Stimulated activated CD8-positive, alpha-beta memory T cell treated with anti-CD3 and anti-CD28 coated beads, Interleukin-4, amount 100 ng/mL, for 4 hours (primary cell): ENCODE measurements at places on chromosomes 5 and 9.

GRCh38 chr5:142306077-142306502 is 18.7 kb downstream of the SPRY4 start:
- DNase-seq = no peak

DNA sequence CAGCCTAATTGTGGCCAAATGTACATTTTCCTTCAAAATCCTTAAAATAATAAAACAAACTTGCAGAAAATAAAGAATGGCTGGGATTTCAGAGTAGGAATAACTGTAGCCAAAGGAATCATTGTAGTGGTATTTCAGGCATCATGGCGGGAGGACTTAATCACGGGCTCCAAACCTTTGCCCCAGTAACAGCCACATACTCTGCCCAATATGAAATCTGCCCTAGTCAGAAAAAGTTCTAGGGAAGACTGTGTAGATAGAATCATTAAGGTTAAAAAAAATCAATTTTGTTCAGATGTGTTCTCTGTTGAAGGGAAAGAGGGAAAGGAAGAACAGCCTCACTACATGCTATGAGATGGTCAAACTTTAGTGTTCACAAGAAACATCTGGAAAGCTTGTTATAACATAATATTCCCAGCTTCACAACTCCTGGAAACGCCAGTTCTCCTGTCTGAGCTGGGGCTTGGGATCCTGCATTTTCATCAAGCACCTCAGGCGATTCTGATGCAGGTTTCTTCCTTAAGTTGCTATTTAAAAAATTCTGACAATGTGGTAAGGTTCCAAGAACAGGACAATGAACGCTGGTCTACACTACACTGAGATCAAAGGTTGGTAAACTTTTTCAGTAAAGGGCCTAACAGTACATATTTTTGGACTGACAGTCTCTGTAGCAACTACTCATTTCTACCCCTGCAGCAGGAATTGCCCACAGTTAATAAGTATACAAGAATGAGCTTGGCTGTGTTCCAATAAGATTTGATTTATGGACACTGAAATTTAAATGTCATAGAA is 87.9 kb downstream of the CEMIP2 start:
- no peak for DNase-seq

DNA sequence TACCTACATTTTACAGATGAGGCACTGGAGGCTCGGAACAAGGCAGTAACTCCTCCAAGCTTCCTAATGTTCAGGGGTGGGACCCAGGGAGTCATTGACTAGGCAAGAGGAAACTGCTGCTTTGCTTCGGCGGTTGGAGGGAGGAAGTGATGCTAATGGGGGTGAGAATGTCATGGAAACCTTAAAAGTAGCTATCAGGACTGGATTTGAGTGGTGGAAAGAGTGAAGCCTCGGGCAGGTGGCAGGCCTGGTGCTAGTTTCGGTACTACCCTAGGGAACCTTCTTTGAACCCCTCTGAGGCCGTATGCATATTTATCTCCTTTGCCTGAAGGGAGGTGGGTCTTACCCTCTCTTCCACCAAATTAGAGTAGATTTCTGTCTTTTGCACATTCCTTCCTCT is 1.6 kb downstream of the BSPRY start:
- no peak for DNase-seq

GRCh38 chr5:15719784-15720183 is 219.8 kb downstream of the FBXL7 start:
- no peak for DNase-seq
